ENCODE measurements at places on chromosomes 11 and 22.

DNA sequence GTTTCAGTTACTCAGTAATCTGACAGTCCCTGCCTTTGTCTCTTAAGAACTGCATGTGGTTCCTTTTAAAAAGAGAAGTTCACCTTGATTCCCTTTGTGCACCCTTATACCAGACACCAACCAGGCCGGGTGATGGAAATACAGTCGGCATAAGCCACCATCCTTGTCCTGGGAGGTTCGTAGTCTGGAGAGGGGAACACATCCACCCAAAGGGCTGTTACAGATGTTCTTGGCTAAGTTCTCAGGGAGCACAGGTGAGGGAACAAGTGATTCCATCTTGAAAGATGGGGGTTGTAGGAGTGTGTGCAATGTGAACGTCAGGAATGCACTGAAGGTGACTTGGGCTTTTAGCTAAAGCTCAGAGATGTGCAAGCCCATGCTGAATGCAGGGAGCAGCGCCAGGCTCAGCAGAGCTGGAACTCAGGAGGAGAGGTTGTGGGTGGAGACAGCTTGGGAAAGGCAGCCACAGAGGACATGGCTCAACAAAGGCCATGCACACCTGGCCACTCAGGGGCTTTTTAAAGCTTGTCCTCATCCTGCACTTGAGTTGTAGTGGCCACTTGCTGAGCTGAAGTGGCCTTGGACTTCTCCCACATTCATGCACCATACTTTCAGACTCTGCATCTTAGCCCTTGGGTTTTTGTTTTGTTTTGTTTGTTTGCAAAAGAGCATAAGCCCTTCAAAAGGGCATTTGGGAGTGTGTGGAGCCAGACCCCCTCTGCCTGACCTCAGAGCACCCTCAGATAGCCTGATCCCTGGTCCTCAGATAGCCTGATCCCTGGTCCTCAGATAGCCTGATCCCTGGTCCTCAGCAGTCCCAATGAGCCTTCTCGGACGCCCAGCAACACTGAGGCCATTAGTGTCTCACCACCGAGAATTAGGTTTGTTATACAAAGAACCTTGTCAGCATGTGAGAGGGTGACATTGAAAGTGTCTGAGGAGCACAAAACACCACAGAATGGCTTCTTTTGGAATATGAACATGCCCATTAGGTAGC lies 12.7 kb upstream of the TMA7B start:
- no peak for DNase-seq

DNA sequence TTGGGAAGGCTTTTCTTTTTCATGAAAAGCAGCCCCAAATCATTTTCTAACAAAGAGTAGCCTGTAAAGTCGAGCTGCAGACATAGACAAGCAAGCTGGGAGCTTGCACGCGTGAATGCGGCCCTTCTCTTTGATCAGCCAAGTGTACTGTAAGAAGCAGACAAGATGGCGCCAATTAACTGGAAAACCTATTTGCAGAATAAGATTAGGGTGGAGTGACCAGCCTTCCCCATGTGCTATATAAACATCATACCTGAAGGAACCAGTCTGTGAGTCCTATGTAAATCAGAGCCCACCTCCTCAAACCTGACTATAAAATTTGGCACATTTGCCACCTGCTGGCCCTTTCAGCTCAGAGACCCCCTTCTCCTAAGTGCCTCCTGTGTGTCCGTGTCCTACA lies 982.7 kb downstream of the OPCML start:
- DNase-seq = no peak

DNA sequence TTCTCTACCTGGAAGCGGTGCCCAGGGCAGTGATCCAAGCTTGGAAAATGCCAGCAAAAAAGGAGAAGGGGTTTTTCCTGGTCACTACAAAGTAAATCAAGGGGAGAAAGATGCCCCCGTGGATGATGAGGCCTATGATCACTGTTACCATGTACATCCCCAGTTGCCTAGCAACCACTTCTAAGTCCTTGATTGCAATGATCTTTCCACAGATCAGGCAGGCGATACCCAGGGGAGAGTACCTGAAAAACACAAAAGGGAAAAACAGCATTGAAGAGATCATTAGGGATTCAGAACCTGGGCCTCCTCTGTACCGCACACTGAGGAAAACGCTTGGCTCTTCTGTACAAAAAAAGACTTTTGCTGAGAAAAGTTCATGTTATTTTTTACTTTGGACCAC lies 127.1 kb downstream of the SLC1A2 start:
- DNase-seq = no peak

DNA sequence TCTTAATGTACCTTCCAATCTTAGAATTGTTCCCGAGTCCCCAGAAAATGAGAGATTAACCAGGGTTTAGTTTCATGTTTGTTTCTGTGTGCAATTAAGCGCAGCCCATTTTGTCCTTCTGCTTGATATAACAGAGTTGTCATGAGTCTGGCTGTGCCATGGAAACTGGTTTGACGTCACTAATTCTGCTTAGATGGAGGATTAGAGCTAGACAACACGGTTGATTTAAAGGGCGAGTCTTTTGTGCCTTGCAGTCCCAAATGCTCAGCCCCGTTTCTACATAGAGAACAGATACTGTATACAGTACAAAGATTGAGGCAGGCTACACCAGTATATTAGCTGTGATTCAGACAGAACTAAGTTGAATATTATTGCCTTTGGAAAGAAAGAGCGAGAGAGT lies 45.5 kb upstream of the ALKBH3 start:
- no peak for DNase-seq

DNA sequence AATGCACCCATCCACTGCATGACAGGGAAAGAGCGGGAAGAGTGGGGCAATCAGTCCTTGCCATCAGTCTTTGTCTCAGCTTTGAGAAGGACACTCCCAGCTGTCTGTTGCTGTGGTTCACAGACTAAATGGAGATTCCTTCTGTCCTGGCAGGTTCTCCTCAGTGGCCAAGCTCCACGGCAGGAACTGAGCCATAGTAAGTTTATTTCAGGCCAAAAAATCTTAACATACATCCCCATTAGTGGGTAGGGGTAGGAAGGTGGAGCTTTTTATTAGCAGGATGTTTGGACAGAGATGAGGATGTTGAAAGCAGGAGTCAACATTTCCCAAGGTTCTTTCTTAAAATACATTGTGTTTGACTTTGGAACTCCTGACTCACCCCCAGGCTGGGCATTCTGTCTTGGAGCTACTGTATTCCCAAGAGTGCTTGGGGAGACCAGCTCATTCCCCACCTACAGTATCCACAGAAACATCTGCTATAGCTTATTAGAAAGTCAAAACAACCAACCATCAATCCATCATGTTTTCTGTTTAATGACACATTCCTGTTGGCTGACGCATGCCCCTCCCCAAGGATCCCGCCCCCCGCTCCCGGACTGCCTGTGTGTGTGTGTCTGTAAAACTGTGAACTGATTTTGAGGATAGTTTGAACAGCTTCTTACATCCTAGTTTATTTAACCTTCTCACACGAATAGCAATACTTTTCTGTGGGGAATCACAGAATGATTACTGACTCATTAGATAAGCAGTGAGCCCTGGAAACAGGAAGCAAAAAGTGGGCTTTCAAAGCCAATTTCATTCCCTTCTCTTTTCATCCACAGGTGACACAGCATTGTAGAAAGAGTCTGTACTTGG lies 109.5 kb downstream of the CCDC81 start:
- DNase-seq = no peak

- peak; percentile 58 for DNase-seq
Observed at GRCh38 chr22:42937164-42937843, 77.6 kb downstream of the PACSIN2 start.

DNA sequence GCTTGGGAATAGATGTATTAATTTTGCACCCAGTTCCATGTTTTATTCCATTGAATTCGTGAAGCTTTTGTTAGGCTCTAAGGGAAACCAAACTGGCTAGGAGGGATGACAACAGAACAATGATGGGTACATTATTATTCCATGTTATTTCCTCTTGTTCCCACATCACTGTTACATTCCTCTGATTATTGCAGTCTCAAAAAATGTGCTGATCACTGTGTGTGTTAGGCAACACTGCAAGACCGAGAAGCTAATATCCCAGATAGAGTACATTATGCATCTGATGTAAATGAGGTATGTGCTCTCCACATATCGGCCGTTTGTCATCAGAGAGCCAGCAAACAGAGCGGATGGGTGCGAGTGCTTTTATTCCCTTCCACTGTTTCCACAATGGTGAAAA lies 327.9 kb downstream of the SOX6 start:
- no peak for DNase-seq

DNA sequence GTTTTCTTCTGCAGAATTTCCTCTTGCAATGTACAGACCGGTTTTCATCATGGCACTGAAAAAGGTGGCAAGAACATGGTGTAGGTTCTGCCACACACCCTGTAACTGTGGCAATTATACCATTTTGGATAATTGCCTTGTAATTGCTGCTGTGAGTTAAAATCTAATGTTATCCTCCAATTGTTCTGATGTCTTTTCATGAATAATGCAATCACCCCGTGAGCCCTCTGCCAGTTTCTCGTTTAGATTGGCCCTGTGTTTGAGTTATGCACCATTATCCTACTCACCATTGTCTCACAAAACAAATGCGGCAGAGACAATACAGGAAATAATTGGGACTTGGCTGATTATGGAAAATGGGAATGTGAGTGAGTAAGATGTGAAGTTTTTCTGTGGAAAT lies 61.8 kb upstream of the MTNR1B start:
- no peak for DNase-seq

DNA sequence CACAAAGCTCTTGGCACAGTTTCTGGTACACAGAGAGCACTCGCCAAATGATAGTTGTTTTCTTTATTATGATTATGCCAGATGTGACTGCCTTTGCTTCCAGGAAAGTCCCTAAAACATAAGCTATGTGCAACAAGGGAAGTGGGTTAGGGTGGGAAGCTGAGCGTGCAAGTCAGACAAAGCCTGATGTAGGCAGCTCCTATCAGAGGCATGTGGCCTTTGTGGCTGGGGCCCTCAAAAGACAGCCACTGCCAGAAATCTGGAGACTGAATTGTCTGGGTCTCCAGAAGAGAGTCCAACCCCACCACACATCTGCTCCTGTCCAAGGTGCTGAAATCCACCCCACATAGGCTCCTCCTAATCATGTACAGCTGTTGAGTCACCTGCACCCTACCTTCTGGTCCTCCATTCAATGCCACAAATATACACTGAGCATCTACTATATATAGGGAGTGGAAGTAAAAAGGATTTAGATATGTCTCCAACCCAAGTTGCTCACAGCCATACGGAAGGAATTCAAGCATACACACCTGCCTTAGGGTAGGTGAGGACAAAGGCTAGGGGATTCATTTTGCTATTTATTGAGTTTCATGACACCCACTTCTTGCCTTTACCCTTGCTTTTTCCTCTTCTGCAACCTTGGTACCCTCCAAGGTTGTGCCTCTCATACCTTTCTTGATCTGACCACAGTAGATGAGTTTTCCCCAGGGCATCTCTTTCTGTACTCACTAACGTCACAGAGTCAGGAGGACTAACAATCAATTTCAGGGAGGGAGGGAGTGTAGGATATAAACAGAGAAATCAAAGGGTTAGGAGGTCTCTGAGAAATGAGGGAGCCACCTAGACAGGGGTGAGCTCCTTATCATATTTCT lies 12.4 kb downstream of the SEC14L3 start:
- peak; percentile 64 for DNase-seq

GRCh38 chr11:1377231-1377780 lies 12.4 kb upstream of the BRSK2 start:
- DNase-seq = no peak

DNA sequence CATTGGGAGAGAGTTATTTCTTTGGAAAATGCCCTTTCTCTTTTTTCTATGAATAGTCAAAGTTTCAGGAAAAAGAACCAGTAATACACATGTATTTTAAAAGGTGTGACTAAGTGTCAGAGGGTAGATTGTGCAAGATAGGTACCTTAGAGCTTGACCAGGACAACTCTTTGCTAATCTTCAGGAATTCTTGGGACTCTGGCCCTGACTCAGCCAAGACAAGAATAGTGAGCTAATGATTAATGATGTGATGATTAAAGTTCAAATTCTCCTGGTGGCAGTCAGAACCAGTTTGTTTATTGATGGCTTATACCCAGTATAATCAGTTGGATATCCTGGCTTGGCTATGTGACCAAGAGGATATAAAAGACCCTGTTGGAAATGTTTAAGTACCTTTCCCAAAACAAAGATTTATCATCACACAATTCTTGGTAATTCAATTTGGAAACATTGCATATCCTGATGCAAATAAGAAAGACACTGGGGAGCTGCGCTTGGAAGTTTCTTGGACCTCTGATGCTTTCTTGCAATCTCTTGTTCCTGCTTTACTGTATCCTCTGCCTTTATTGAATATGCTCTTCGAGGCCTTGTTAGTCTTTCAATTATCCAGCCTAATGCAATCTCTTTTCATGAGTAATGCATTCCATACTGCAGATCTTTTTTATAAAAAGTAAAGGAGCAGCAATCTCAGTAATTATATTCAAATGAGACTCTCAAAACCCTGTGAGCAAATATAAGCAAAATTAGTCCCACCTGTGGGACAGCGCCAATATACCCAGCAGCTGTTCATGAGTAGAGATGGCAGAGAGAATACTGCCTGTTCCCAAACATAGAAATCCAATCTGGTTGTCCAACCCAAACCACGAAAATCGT lies 48.0 kb upstream of the CEP126 start:
- no peak for DNase-seq

- DNase-seq = no peak
Observed at GRCh38 chr11:35606206-35606605, 12.1 kb upstream of the FJX1 start.

- peak; percentile 51 for DNase-seq
Observed at GRCh38 chr11:6755303-6755952, 16.3 kb downstream of the OR2AG2 start.

- DNase-seq = no peak
Observed at GRCh38 chr11:56624661-56625110, 10.0 kb upstream of the OR5M1 start.

GRCh38 chr11:127506647-127507046 lies 506.1 kb upstream of the KIRREL3 start:
- no peak for DNase-seq

- no peak for DNase-seq
Observed at GRCh38 chr11:114099392-114100178, 40.1 kb downstream of the ZBTB16 start.

DNA sequence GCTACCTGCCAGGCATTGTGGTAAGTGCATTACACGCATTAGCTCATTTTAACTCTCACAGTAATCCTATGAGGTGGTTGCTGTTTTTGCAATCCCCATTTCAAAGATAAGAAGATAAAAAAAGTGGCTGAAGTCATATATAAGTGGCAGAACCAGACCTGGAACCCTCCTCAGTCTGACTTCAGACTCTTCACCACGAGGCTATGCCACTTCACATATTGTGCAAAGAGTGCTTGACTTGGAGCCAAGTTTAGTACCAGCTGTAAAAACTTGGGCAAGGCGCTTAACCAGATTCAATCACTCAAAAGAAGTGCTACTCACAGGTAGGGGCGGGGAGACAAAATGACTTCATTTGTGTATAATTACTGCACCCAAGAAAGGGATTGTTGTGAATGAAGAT lies 15.3 kb downstream of the BPIFC start:
- no peak for DNase-seq

DNA sequence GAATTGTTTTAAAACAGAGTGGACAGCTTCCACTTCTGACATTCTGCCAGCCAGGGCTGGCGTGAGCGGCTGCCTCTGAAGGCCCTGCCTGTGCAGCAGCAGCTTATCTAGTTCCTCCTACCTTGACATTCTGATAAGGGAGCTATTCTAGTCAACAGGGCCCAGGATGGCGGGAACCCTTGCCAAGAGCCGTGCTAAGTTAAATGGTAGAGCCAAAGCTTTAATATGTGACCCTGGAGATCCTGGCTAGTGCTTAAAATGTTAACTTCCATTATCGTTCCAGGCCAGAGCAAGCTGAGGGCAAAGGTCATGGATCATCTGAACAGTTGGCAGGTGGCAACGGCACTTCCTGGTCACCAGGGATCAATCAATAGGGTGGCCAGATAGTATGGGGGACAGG lies 3.5 kb downstream of the KCNJ5 start:
- DNase-seq = no peak

All from activated CD8-positive, alpha-beta memory T cell treated with anti-CD3 and anti-CD28 coated beads, Interleukin-2, amount 10 ng/mL, durations not matched to agents 7 days and 5 days (primary cell).